ENCODE measurements at places on chromosomes 3 and 15.

DNA sequence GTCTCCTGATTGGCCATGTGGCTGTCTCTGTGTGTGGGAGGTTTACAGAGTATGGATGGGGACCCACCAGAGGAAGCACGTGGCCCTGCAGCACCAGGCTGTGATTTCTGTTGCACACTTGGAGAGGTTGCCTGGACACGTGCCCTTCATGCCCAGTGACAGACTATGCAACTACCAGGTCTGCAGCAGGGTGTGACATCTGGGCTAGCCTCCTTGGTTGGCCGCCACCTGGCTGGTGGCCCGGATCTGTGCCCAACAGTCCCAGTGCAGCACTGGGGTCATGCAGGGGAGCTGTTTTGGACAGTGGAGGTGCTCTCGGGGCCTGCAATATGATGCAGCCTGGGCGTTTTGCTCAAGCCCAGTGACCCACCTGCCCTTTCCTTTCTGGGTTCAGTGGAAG, 212.5 kb downstream of the UBE3A start:
- DNase-seq: no peak

DNA sequence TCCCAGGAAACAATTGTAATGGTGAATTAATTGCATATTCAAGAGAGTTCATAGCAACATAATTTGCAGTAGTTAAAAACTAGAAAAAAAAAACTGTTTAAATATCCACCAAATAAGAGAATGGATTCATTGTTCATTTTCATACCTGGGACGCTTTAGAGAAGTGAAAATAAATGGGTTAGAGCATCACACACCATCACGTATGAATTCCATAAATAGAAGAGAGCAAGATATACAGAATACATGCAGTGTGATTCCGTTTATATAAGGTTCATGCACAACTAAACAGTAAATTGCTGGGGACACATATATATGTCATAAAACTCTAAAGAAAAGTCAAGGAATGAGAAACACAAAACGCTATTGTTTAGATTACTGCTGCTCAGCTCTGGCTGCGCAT, 577.0 kb upstream of the KCNMB2 start:
- DNase-seq: no peak

DNA sequence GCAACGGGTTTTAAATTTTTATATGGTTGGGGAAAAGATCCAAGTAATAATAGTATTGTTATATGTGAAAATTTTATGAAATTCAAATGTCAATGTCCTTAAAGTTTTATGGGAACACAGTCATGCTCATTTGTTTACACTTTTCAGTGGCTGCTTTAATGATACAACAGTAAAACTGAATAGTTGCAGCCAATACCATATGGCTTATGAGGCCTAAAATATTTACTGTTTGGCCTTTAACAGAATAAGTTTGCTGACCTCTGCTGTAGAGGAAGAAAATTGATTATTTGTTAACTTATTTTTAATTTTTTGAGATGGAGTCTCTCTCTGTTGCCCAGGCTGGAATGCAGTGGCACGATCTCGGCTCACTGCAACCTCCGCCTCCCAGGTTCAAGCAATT, 44.7 kb downstream of the USP50 start:
- DNase-seq: no peak

GRCh38 chr3:43686700-43687498, 3.8 kb upstream of the ABHD5 start:
- DNase-seq: no peak

GRCh38 chr15:63856711-63857460, 23.1 kb upstream of the HERC1 start:
- DNase-seq: no peak

DNA sequence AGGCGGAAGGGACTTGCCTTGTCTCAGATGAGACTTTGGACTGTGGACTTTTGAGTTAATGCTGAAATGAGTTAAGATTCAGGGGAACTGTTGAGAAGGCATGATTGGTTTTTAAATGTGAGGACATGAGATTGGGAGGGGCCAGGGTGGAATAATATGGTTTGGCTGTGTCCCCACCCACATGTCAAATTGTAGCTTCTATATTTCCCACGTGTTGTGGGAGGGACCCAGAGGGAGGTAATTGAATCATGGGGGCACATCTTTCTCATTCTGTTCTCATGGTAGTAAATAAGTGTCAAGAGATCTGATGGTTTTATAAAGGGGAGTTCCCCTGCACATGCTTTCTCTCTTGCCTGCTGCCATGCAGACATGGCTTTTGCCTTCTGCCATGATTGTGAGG, 89.2 kb downstream of the CGGBP1 start:
- DNase-seq: no peak

DNA sequence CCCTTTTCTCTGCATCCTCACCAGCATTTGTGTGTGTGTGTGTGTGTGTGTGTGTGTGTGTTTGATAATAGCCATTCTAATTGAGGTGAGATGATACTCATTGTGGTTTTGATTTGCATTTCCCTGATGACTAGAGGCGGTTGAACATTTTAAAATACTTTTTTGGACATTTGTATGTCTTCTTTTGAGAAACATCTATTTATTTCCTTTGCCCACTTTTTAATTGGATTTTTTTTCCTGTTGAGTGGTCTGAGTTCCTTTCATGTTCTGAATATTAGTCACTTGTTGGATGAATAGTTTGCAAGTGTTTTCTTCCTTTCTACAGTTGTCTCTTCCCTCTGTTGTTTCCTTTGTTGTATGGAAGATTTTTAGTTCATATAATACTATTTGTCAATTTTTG, 54.3 kb upstream of the THSD4 start:
- DNase-seq: no peak

- no peak for DNase-seq
Observed at GRCh38 chr15:32218666-32219065, 184.4 kb downstream of the GOLGA8K start.

DNA sequence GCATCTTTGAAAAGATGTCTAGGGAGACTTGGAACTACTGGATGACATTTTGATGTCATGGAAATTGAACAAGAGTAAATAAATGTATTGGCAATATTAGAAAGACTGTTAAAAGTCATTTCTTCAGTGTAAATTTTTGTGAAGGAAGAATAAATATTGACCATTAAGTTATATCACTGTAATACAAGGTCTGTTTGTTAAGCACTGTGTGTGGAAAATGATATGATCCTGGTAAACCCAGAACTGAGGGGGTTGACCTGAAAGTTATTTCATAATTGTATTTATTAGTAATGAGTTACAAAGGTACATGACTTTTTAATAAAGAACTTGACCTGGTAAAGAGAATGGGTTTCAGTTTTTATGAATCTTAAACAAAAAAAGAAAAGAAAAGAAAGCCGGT, 106.6 kb downstream of the B3GALNT1 start:
- no peak for DNase-seq

DNA sequence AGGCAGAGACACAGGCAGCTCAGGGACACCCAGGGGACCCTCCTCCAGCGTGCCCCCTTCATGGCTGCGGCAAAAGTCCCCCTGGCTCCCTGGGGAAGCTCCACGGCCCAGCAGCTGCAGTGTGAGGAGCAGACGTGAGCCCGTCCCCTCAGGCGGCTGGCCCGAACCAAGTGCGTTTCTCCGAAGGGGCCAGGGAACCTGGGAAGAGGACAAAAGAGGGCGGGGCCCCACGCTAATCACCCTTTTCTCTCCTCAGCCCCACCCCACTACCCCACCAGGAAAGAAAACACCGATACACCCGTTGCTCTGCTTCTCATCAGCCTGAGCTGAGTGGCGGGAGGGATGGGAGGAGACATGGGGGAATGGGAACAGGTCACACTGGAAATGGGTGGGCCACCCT, at the start of gene MUC4:
Gene MUC4 (minus strand): TSS at position 174 of the 400 bp plus-strand sequence. CDS start 112 bp downstream, at position 62.
- DNase-seq: no peak

DNA sequence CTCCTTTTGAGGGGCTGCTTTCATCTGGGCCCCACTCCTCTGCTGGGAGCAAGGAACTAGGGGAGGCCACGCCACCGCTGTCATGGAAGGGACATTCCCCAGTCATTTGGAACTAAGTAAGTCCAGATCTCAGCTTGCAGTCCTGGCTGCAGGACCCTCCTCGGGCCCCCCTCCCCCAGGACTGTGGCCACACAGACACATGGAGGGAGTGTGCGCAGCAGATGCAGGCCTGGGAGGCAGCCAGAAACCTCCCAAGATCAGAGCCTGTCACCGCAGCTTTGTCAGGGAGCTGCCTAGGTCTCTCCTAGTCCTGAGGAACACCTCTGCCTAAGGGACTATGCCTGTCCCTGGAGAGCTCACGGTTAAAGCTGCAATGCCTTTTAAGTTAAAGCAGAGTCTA, 7.3 kb upstream of the SEMA3F start:
- DNase-seq: no peak

GRCh38 chr3:134859341-134859740, 64.3 kb downstream of the EPHB1 start:
- no peak for DNase-seq

DNA sequence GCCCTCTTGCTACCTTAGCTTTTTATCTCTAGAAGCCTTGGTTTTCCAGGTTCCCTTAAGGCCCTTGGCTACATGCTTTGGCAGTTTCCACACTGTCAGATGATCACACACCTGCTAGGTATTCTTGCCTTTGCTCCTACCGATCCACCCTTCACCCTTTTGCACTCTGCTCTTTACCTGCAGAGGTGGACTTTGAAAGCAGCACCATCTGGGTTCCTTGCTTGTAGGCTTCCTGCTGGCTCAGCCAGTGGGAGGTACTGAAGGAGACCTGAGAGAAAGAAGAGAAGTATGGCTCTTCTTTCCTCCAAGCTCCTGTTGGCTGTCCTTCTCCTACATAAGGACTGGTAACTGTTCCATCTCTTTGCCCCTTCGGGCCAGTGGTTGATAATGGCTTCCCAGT, 7.3 kb upstream of the ZNF592 start:
- DNase-seq: no peak

DNA sequence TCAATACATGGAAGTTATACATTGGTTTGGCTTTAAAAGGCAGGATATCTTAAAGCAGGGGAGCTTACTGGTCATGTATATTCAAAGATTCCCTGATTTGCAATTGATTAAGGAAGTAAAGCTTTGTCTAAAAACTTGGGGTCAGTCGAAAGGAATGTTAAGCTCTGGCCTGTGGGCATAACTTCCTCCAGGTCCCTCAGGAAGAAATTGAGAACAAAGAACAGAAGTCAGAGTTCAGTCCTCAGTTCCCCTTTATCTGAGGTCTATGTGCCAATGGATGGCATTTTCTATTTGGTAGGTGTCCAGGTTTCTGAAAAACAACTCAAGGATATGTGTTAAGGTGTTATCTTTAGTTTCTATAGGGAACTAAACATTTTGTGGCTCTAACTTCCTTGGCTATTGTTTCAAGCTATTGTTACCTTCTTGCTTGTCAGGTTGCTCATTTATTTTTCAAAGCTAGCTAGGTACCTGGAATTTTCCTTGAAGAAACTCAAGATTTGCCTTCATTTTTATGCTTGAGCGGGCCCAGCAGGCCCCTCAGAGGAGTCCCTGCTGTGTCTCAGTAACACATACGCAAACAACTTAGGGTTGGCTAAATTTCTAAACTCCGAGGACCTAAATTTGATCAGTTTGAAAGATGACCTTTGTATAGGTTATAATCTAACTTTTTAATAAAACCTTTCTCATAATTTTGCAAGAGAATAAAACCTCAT, 135.0 kb upstream of the UBE2E2 start:
- no peak for DNase-seq

DNA sequence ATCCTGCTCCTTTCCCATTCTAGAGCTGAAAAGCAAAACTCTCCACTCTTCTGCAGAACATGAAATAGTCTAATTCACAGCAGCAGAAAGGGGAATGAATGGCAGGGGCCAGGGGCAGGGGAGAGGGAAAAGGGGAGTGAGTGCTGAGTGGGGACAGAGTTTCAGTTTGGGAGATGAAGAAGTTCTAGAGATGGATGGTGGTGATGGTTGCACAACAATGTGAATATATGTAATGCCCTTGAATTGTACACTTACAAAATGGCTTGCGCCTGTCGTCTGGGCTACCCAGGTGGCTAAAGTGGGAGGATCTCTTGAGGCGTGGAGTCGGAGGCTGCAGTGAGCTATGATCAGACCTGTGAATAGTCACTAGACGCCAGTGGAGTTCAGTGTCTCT, 78.5 kb upstream of the MEF2A start:
- DNase-seq: no peak

DNA sequence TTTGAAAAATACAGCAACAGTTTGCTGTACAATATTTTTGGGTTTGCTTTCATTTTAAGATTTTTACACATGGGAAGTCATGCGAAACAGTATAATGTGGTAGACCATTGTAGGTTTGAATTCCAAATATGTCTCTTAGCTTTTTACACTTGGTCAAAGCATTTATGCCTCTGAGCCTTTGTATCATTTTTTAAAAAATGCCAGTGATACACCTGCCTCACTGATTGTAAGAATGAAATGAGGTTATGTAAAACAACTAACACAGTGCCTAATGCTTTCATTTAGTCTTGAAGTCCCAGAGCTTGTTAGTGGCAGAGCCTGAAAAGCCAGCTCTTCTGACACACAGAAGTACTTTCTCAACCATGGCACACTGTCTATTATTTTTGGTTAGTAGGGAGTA, 202.0 kb downstream of the UBE2E2 start:
- DNase-seq: no peak

DNA sequence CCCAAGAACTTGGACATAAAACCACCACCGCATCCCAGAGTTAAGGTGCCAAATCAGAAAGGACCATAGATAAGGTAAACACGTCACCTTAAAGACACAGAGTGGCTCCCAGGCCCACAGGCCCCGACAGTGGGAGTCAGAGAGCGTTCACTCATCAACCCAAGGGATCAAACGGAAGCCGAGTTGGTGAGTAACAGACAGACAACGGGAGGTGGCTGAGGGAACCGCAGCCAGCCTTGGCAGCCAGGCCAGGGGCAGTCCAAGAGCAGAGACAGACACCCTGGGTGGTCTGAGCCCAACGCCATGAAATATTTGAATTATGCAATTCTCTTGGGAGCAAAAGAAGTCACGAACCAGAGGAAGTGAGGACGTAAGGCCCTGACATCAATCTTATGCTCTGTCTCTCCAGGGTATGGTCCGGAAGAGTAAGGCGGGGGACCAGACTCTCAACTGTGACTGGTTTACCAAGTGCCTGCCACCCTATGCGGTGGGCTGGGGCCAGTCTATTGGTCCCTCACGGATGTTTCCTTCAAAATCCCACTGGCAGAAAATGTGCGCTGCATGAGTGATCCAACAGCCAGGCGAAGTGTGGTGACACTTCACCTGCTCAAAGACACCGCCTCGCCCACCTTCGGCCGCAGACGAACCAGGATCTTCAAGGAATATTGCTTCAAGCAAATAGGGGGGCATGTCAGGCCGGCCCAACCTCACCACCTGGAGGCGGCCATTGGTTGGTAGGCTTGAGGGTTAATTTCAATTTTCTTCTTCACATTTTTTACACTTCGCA, 34.3 kb downstream of the TMEM44 start:
- DNase-seq: no peak
